ENCODE measurements at places on chromosomes 13 and 19.

DNA sequence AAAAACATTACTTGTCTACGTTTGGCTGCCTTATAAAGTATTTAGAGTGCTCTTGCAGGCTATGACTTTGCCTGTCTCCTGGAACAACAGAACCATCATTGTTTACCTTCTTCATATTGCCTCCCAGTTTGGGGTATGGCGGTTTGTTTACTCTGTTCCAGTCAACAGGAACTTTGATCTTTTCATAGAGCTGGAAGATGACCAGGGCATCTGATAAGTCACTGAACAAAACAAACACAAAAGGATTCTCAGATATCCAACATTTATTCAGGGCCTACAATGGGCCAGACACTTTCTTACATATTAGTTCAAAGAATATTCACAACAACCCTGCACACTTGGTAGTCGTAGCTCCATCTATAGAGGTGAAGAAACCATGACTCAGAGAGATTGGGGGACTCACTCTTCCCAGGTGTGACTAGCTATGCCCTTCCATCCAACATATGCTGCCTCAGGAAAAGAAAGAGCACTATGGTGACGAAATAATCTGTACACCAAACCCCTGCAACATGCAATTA, 38.4 kb upstream of the CPB2 start:
- DNase-seq: peak; percentile 56

GRCh38 chr13:95253033-95253432, 48.2 kb downstream of the ABCC4 start:
- no peak for DNase-seq

DNA sequence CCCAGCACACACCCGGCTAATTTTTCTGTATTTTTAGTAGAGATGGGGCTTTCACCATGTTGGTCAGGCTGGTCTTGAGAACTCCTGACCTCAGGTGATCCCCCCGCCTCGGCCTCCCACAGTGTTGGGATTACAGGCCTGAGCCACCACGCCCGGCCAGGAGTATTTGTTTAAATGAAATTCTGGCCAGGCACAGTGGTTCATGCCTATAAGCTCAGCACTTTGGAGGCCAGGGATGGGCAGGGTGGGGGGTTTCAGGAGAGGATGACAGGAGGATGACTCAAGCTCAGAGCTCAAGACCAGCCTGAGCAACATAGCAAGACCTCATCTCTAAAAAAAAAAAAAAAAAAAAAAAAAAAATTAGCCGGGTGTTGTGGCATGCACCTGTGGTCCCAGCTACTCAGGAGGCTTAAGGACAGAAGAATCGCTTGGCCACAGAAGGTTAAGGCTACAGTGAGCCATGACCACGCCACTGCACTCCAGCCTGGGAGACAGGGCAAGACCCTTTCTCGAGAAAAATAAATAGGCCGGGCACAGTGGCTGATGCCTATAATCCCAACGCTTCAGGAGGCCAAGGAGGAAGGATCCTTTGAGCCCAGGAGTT, 8.2 kb upstream of the DHDH start:
- DNase-seq: no peak

- peak; percentile 33 for DNase-seq
Measured at GRCh38 chr13:59680429-59681024, 483.2 kb downstream of the DIAPH3 start.
